Heart left ventricle (tissue), 16 donors: ENCODE measurements at places on chromosomes 12 and 14. TPM values are rescaled to one million over a fixed set of nuclear protein-coding genes. Genes with fewer than 3 reads are reported as not detected.

DNA sequence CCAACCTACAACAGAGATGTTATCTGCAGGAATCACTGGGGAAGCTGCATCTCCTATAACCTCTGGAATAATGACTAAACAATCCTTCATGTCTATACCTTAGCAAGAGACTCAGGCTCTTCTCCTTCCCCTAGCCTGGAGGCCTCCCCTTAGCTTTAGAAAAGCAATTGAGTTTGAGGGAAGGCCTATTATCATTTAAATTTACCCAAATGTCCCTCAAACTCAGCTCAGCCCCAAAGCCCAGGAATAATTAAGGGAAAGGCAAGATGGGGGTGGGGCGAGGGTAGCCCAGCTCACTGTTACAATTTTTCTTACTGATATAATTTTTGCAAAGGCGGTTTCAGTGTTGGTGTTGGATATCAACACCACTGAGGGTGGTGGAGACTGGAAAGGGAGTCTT, 151.4 kb upstream of the EEA1 start:
- no peak overlapping the region for H3K27ac ChIP-seq
- no peak for DNase-seq
- H3K4me3 ChIP-seq, result no peak overlapping the region
- H3K36me3 ChIP-seq, result no peaks in the 10 kb centered on the region
- peaks cover 6% of the 10 kb centered on the region for H3K4me1 ChIP-seq

The LTBP2 gene
- 29.5 TPM for total RNA-seq

DNA sequence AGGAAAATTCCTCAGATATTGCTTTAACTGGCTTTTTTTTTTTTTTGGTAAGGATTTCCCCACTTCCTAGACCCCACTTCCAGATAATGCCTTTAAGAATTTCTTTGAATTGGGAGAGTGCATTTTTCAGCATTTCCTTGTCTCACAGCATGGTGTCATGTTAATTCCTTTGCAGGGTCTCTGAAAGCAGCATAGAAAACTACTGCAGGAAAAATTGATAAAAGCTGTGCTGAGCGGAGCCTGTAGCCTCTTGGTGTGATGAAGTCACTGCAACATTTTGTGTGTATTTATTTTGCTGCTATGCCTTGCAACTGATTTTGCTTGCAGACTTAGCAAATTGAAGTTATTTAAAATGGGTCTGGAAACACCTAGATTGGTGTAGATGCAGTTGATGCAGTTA, 2.7 kb downstream of the ANO4 start:
- H3K36me3 ChIP-seq, result no peaks in the 10 kb centered on the region
- H3K4me1 ChIP-seq, result peaks cover 4% of the 10 kb centered on the region
- H3K4me3 ChIP-seq, result no peak overlapping the region
- peaks cover 17% of the 10 kb centered on the region for H3K27me3 ChIP-seq
- no peak for DNase-seq

DNA sequence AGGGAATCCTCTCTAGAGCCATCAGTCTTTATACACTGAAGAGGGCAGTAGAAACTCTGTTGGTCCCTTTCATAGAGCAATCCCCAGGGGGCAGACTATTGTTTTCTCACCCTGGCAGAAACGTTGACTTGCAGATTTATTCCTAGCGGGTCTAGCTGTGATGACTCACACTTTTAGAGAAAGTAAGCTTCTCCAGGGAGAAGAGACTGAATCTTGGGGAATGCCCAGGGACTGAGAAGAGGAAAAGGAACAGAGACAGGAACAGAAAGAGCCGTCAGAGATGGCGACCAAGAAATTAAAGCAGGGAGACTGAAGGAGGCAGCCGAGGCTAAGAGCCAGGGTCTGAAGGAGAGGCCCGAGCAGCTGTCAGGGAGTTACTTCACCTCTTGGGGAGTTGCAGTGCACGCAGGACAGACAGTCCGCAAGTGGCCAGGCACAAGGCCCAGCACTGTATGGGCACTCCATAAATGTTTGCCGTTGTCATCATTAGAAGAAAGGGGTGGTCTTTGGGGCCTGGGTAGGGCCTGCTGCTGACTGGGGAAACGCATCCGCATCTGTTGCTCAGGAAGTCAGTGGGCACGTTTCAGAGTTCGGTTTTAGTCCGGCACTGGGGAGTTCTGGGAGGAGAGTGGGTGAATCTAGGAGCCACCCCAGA, 13.0 kb downstream of the PLEKHG6 start:
- no peaks in the 10 kb centered on the region for H3K27me3 ChIP-seq
- peak; percentile 64 for DNase-seq
- H3K36me3 ChIP-seq, result peaks cover 13% of the 10 kb centered on the region
- peaks cover 48% of the 10 kb centered on the region for H3K4me1 ChIP-seq
- peak overlapping the region; percentile 17 for H3K4me3 ChIP-seq
- H3K27ac ChIP-seq, result peak overlapping the region; percentile 95

DNA sequence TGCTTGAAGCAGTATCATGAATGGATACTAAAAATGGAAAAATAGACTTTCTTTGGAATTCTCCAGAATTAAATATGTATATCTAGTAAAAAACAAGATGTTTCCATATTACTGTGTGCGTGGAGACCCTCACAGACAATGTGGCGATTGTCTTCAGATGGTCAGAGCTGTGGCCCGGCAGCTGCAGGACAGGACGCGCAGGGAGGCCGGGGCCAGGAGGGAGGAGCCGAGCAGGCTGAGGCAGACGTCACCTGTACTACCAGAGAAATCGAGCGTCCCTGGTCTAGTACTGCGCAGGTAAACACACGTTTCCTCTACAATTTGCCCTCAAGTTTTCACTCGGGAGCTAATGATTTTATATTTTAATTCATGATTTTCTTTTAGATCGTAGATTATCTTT, 22.8 kb downstream of the DDX51 start:
- H3K27me3 ChIP-seq, result no peaks in the 10 kb centered on the region
- no peak overlapping the region for H3K4me3 ChIP-seq
- H3K27ac ChIP-seq, result no peak overlapping the region
- peaks cover 82% of the 10 kb centered on the region for H3K36me3 ChIP-seq
- no peak for DNase-seq

GRCh38 chr12:13586361-13586760, 389.8 kb downstream of the EMP1 start:
- peaks cover 3% of the 10 kb centered on the region for H3K27me3 ChIP-seq
- no peak overlapping the region for H3K4me3 ChIP-seq
- DNase-seq, result no peak
- no peaks in the 10 kb centered on the region for H3K4me1 ChIP-seq
- no peaks in the 10 kb centered on the region for H3K36me3 ChIP-seq

The ITPK1 gene
- 152 TPM for total RNA-seq

- no peak overlapping the region for H3K27ac ChIP-seq
- H3K27me3 ChIP-seq, result no peaks in the 10 kb centered on the region
- no peaks in the 10 kb centered on the region for H3K4me1 ChIP-seq
- DNase-seq, result no peak
- H3K36me3 ChIP-seq, result no peaks in the 10 kb centered on the region
Observed at GRCh38 chr12:89069431-89069830, 282.9 kb downstream of the DUSP6 start.

- peaks cover 7% of the 10 kb centered on the region for H3K4me1 ChIP-seq
- no peak for DNase-seq
Observed at GRCh38 chr12:125189015-125189414, 123.8 kb downstream of the AACS start.
